ENCODE measurements at places on chromosomes 6 and 20.

DNA sequence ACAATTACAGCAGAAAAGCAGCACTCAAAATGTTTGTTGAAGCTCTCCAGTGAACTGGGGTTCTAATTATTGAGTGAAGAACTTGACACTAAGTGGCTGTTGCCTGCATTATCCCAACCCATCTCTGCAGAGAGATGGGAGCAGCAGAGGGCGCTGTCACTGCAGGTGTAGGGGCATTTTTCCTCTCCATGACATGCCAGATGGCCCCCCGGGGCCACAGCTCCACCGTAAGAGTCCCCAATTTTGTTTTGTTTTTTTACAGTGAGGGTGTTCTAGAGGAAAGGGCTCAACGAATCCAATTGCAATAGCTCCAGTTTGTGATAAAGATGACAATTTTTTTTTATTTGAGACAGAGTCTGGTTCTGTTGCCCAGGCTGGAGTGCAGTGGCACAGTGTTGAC is 1.9 kb upstream of the FUCA2 start:
- DNase-seq: no peak

DNA sequence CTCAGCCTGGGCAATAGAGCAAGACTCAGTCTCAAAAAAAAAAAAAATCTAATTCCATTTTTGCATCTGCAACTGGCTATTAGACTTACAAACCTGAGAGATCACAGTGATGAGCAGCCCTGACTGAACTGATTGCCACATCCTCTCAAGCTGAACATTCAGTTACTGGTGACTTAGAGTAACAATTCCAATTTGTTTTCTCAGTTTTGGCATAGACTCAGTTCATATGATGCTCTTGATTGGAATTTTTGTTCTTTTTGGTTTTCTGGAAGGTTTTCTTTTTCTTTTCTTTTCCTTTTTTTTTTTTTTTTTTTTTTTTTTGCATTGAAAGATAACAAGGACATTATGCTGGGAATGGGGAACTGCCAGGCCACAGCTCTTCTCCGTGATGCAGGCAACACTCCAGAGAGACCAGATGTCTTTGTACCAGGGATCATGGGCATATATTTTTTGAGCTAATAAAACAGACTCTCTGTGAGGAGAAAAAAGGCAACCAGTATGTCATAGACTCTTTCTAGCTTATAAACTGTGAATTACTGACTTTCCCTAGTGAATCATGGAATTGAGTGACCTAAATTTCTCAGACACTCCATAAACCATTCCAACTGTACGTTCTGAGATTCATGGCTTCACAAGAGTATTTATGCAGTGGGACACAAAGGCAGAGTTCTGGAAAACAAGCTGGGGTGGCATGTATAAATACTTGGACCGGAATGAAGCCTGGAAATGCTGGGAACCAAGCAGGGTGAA is 86.0 kb upstream of the SLC2A12 start:
- DNase-seq: no peak

DNA sequence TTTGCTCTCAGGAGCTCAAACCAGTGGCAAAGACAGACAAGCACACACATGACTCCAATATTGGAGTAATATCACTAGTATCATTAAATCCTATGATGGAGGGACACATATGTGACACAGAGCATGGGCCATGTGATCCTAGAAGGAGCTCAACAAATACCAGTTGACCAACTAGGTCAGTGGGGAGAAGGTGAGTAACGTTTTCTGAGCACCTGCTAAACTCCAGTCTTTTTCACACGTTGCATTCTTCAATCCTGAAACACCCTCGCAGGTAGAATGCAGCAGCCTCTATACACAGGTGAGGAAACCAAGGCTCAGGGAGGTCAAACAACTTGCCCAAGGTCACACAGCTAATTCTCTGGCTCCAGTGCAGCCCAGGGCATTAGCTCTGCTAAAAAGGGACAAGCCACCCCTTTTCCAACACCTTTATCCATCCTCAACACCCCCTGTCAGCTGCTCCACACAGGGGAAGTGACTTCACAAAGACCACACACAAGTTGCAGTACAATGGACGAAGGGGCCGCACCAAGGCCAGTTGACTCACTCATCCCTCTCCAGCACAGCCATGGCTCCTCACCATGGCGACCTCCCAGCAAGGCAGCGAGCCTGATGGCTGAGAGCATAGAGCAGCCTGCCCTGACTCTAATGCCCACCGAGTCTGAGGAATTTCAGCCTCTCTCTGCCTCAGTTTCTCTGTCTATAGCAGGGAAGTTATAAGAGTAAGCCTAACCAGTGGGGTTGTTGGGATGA is 4.4 kb downstream of the CAPN11 start:
- DNase-seq: no peak

DNA sequence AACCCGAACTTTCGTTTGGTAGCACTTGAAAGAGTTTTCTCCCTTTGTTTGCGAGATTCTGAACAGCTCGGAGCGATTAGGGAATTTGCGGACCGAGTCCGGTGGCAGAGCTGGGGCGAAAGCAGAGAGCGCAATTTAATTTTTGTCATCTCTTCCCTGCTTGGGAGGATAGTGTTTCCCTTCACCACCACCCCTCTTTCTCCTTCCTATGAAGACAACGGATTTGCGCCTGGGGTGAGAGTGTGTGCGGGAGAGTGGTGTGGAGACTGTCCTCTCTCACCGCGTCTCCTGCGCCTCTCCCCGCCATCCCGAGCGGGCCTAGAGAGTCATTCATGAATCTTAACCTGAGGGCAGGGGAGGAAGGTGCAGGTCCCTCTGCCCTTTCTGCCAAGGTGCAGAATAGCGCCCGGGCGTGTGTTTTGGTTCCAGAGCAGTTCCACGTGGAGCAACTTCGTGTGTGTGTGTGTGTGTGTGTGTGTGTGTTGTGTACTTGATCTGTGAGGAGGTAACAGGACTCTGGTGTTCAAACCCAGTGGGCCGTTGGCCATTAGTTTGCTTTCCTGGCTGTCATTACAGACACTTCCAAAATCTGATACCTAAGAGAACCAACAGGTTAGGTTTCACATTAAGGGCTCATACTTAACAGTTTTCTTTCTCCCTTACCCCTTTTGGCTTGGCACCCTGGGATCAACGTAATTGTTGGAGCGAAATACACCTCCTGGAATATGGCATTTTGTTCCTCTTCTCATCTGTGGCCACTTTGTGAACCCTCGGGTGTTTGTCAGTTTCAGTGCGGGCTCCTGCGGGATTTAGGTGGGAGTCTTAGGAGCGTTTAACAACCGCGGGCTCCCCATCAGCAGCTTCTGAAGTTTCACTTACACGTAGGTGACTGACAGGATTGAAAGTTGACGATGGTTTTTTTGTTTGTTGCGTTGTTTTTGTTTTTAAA is 1.8 kb downstream of the EYA4 start:
- DNase-seq: no peak

All from LoVo (cell line).